ENCODE measurements at places on chromosomes 5 and 9. TPM values are rescaled to one million over a fixed set of nuclear protein-coding genes. Genes with fewer than 3 reads are reported as not detected.

DNA sequence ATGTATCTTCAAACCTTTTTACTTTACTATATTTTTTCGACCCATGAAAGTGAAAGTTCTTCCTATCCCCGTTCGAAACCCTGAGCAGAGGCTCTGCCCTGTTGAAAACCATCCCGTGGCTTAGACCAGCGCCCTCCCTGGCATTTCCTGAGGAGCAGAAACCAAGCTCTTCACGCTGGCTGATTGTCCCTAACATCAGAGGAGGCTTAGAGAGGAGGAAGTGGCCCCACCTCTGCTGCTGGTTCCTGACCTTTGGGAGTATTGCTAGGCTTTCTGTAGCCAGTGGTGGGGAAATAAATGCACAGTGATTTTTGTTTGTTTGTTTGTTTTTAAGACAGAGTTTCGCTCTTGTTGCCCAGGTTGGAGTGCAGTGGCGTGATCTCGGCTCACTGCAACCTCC lies 4.2 kb upstream of the PTGES start:
- DNase-seq, result no peak

DNA sequence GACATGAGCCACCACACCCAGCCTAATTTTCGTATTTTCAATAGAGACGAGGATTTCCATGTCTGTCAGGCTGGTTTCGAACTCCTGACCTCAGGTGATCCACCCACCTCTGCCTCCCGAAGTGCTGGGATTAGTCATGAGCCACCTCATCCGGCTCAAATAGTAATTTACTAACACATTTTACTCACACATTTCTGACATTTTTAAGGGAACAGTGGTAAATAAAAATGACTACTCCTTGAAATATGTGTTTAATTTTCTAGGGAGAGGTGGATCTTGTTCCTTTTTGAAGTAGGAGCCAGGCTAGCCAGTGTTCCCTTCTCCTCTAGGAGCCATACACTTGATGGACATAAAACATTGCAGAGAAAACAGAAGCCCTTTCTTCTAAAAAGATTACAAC lies 55.2 kb upstream of the ERBIN start:
- peak; percentile 59 for DNase-seq

DNA sequence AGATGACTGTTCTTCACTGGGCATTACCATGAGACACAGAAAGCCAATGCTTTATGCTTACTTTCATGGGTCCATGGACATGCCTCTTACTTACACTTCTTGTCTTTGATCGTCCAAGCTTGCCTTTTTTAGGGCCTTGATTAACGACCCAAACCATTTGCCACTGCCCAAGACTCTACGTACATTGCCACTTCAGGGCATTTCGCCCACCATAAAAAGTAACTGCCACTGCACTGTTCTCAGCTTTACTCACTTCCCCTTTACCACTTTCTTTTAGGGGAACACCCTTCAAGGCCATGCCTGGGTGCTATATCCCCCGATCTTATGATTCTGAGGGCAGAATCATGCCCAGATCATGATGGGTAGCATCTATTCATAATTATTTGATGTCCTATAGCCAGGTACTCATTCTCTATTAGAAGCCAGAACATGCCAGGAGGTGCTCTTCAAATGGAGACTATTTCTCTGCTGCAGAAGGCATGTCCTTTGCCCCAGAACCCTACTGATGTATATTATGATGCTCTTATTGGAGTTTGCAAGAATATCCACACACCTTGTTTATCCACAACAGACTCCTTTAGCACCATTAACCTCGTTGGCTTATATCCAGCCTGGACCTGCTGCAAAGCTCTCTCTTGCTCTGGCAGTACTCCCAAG lies 64.1 kb upstream of the RAD23B start:
- DNase-seq, result no peak

- no peak for DNase-seq
Measured at GRCh38 chr5:42250-42649, 49.7 kb upstream of the PLEKHG4B start.

UBTD2 gene
- 59.0 TPM for polyA plus RNA-seq

ANKRD34B gene
- polyA plus RNA-seq, result 0.32 TPM

DNA sequence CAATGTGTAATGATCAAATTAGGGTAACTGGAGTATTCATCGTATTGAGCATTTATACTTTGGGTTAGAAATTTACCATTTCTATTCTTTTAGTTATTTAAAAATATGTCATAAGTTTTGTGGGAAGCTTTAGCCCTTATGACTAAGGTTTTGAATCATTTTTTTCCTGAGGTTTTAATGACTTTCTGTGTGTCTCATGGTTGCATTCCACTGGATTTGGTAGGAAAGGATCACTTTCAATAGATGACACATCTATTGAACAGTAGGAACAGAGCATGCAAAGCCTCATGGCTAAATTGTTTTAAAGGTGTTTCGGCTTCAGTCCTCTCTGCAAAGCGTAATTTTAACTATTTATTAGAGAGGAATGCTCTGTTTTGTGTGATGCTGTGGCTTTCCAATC lies 512.4 kb upstream of the CHD1 start:
- DNase-seq, result no peak

- DNase-seq, result no peak
Measured at GRCh38 chr5:62722360-62722759, 143.7 kb downstream of the LRRC70 start.

GRCh38 chr9:134842321-134842720 lies 38.3 kb upstream of the FCN2 start:
- no peak for DNase-seq

DNA sequence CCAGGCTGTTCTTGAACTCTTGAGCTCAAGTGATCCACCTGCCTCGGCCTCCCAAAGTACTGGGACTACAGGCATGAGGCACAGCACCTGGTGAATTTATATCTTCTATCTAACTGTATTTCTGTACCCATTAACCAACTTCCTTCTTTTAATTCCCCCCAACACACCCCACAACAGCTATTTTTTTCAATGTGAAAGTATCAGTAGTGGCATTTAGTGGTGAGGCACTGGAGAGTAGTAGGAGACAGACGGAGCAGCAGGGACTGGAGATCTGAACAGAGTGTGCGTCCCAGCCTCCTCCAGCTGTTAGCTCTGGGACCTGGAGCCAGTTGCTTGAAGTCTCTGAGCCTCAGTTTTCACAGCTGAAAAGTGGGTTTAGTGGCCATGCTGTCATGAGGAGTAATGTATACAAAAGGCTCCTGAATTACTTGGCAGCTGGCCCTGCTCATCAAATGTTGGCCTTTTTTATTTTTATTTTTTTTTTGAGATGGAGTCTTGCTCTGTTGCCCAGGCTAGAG lies 11.0 kb upstream of the EEIG1 start:
- no peak for DNase-seq

DNA sequence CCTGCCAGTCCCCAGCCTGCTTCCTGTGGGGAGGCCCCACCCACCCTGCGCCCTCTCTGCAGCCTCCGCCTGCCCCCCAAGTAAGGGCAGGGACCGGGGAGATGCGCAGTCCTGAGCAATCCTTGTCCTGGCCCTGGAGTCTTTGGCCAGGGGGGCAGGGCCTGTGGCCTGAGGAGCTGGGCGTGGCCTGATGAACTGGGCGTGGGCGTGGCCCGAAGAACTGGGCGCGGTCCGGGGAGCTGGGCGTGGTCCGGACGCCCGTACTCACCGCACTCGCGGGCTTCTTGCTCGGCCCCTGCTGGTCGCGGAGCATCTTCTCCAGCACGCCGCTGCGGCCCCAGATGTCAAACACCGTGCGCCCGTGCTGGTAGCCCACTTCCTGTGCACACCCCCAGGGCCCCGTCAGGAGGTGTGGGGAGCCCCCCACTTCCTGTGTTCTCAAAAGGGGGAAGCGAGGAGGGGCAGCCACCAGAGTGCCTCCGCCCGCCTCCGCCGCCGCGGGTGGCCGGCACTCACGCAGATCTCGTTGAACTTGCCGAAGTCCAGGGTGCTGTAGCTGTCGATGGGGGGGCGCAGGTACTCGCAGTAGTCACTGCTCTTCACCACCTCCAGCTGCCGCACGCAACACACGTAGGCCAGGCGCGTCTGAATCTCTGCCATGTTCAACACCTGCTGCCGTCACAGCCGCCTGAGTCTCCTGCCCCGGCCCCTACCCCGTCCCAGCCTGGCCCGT lies 2.7 kb upstream of the NSMF start:
- DNase-seq, result peak; percentile 59

DNA sequence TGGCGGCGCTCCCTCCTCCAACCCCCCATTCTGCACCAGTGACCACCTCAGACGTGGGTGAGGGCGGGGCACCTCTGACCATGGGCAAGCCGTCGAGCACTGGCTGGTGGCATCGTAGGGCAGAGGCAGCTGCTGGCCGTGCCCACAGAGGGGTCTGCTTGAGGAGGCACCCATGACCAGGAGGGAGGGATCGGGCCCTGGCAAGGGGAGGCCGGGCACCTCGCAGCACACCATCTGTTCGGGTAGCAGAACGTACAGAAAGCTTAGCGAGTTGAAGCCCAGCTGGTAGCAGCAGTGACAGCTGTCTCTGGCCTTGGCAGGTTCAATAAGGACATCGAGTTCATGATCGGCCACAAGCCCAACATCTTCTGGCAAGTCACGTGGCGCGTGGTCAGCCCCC lies 4.3 kb upstream of the SLC6A18 start:
- no peak for DNase-seq

SPARC gene
- polyA plus RNA-seq, result 5,403 TPM

DNA sequence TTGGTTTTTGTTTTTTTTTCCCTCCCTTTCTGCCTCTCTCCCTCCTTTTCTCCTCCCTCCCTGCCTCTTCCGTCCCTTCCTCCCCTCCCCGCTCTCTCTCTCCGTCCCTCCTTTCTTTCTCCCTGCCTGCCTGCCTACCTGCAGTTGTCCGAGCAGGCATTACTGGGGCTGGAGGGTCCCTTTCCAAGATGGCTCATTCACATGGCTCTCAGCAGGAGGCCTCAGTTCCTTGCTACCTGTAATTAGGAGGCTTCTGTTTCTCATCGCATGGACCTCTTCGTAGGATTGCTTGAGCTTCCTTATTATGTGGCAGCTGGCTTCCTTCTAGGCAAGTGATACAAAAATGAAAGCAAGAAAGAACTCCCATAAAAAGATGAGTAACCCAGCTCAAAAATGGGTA lies 8.0 kb downstream of the RGS3 start:
- no peak for DNase-seq

CSF1R gene
- 36.4 TPM for polyA plus RNA-seq

DNA sequence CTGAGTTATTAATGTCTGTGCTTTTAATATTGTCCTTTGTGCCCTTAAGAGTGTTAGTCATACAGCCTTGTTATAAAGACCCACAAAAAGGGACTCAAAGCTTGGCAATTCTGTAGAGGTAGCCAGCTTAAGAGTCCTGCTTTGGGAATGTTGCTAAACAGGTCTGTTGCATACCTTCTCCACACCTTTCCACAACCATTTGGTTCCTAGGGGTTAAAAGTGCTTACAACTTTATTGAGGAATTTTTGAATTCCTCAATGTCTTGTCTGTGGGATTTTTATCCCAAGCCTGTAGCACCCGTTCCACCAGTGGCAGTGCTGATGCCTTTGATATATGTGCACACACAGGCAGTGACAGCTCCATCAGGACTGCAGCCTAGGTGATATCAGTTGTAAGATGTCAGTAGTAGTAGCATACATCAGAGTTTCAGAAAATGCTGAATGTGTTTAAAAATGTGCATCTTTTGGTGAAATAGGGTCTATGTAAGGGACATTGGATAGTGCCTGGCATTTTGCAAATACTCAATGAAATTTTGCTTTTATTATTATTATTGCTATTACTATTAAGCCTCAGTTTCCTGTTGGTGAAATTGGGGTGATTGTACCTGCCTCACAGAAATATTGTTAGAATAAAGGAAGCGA lies 68.5 kb downstream of the WWC1 start:
- no peak for DNase-seq

GRCh38 chr5:10789726-10790125 lies 28.7 kb upstream of the DAP start:
- DNase-seq, result no peak

DNA sequence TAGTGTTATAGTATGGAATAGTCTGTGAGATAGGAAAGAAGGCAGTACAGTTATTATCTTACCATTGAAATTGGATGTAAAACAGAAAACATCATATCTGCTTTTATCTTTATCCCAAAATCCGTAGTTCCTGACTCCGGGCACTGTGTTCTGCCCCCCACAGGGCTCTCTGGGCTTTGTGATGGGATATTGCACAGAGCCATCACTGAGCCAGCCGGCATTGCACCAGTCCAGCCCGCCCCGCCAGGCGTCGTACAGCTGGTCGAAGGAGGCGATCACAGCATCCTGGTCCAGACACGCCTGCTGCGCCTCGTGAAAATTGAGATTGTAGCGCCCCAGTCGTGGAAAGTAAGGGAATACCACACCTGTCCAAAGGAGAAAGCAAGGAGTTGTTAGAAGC lies 76.4 kb downstream of the HAPLN1 start:
- no peak for DNase-seq

GRCh38 chr5:128446-128845 lies 36.5 kb downstream of the PLEKHG4B start:
- DNase-seq, result no peak

IL4 gene
- polyA plus RNA-seq, result not detected

DNA sequence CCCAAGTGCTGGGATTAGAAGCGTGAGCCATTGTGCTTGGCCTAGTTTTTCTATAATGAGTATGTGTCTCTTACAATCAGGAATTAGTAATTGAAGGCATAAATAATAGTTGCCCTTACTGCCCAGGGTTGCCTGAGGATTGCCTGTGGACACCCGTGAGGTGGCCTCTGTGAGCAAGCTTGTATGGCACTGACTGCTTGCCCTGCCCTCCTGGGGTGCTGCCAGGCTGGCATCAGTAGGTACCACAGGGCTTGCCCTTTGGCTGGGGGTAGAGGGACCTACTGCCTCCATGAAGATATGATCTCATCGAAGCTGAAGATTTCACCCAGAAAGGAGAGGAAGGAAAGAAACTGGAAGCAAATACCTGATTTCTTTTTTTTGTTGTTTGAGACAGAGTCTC lies 23.8 kb upstream of the PHF19 start:
- no peak for DNase-seq

RASGRF2 gene
- polyA plus RNA-seq, result 0.35 TPM

- no peak for DNase-seq
Measured at GRCh38 chr5:166926138-166926537, 1365.3 kb upstream of the WWC1 start.

PGM5 gene
- polyA plus RNA-seq, result 42.9 TPM

- DNase-seq, result no peak
Measured at GRCh38 chr9:23079798-23080197, 633.2 kb downstream of the DMRTA1 start.

IL33 gene
- 30.4 TPM for polyA plus RNA-seq

Data from muscle of back (tissue), 13 donors.